ENCODE measurements at places on chromosomes 12 and 14. TPM values are rescaled to one million over a fixed set of nuclear protein-coding genes. Genes with fewer than 3 reads are reported as not detected.

DNA sequence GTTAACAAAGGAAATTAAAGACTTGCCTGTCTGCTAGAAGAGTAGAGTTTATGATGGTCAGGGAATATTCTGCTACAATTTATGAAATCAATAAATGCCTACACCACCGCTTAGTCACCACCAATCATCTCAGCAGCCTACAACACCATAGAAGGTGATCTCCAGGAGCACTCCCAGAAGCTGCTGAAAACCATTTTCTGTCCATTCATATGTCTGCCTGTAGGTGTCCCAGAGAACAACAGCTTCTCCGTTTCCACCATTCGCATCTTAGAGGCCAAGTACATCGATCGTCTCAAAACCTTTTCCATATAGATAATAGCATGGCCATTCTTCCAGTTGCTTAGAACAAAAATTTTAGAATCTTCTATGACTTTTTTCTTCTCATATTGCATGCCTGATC lies 303.4 kb downstream of the KCNC2 start:
- DNase-seq = no peak

B4GALNT3 gene
- 9.4 TPM for polyA plus RNA-seq

HOXC12 gene
- polyA plus RNA-seq = not detected

FLRT2 gene
- 95.6 TPM for polyA plus RNA-seq

- peak; percentile 25 for DNase-seq
Measured at GRCh38 chr12:101877806-101878242, 444 bp downstream of the DRAM1 start.

DNA sequence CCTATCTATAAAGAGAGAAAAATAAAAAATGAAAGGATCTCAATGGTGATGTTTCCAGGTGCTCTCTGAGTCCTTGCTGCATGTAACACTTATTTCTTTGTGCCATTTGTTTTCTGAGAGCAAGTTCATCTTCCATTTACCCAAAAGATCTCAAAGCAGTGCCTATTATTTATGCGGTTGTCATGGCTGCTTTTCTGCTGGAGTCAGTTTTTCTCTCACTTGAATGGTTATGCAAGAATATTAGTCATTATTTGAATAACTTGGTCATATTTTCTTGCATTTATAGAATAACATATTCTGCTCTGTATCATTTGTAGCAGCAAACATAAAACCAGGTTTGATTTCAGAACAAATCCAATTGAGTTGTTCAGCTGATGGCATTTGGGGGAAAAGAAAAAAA lies 141.8 kb upstream of the G2E3 start:
- no peak for DNase-seq

DNA sequence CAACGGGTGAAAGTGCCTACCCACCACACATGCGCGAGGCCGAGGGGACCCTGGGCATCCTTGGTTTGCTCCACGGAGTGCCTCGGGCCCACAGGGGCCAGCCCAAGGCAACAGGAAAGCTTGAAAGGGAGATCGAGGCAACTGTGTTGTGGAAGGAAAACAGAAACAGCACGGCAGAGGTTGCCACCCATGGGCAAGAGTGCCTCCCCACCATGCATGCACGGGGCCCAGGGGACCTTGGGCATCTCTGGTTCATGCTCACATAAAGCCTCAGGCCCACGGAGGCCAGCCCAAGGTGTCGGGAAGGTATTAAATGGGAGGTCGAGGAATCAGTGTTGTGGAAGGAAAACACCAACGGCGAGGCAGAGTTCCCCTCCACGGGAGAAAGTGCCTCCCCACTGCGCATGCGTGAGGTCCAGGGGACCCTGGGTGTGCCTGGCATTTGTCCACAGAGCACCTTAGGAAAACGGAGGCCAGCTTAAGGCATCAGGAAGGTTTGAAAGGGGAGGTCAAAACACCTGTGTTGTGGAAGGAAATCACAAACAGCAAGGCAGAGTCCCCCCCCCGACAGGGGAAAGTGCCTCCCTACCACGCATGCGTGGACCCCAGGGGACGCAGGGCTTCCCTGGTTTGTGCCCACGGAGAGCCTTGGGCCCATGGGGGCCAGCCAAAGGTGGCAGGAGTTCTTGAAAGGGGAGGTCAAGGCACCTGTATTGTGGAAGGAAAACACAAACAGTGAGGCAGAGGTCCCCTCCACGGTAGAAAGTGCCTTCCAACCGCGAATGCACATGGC lies 367.3 kb downstream of the ALG10 start:
- DNase-seq = no peak

MEG3 gene
- 6,949 TPM for polyA plus RNA-seq

TAS2R19 gene
- 0.67 TPM for polyA plus RNA-seq

GRCh38 chr12:56041552-56042429 lies at the start of gene RPS26:
Gene RPS26 (plus strand): TSS chr12:56041918. CDS start chr12:56042167, 249 bp downstream.
- peak; percentile 100 for DNase-seq

GRCh38 chr12:91818227-91819131 lies 327.2 kb downstream of the BTG1 start:
- no peak for DNase-seq

P2RX2 gene
- polyA plus RNA-seq = not detected

DNA sequence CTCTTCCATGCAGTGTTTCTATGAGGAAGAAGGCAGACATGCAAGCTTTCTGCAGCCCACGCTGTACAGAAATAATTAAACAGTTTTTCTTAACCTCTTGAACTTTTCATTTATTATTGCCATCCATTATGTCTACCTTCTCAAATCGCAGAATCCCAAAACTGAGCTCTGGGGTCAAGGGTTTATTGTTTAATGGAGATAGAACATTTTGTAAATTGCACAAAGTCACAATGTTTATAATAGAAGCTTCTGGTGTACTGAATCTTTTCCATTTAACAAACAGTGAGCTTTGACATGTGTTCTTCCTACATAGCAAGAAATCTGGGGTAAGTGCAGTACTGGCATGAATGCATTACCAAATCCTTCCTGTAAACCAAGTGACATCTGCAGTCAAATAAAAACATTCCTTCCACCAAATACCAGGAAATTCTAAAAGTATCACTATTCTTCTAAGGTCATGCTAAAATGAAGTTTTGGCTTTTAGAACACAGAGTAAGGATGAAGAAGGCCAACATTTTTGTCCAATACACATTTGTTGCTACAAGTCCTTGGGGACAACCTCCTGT lies 385.3 kb upstream of the DDHD1 start:
- no peak for DNase-seq

DNA sequence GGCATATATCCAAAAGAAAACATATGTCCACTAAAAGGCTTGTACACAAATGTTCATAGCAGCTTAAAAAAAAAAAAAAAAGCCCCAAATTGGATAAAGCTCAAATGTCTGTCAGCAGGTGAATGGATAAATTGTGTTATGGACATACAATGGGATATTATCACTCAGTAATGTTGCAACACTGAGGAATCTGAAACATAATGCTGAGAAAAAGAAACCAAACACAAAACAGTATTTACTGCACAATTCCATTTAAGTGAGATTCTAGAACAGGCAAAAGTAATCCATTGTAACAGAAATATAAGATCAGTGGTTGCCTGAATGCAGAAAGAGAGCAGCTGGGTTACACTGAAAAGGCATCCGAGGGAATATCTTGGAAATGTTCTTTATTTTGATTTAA lies 117.9 kb downstream of the SLC15A5 start:
- DNase-seq = no peak

LALBA gene
- not detected for polyA plus RNA-seq

DNA sequence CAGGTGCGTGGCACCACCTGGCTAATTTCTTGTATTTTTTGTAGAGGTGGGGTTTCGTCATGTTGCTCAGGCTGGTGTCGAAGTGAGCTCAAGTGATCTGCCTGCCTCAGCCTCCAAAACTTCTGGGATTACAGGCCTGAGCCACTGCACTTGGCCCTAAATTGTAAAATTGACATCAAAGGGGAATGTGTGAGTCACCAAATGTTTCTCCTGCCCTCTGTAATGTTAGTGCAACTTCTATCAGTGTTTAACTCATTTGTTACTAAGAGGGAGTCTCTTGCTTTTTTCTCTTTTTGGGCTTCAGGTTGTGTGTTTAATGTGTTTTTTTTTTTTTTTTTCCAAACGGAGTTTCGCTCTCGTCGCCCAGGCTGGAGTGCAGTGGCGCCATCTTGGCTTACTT lies 2.3 kb downstream of the TULP3 start:
- peak; percentile 69 for DNase-seq

DNA sequence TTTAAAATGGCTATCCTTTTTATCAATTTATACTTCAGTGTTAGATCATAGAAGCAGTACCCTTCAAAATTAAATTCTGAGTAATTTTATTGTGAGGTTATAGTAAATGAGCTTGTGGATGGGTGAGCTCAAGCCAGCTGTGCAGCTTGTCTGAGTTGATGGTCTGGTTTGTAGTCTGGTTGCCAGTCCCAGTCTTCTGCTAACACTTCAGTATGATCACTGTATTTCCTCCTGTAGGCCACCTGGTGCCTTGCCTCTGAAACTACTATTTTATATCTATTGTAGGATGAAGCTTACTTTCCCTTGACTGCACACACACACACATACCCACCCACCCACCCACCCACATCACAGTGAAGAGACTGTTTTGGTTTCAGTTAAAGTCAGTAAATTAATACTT lies 496.4 kb downstream of the PCNX1 start:
- DNase-seq = no peak

DNA sequence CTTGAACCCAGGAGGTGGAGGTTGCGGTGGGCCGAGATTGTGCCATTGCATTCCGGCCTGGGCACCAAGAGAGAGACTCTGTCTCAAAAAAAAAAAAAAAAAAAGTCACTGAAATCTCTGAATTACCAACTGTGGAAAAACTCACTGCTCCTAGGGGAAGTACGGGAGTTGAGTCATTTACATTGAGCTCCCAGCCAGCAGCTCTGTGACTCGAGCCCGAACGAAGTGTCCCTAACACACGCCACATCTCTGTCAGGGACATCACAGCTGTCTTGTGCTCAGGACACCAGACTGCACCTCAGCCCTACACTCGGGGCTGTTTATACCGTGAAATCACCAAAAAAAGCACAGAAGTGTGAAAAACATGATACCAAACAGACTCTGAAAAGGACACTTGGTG lies 21.1 kb downstream of the ATP6V0A2 start:
- DNase-seq = no peak

GRCh38 chr12:59570145-59570544 lies 25.7 kb upstream of the SLC16A7 start:
- no peak for DNase-seq

DNA sequence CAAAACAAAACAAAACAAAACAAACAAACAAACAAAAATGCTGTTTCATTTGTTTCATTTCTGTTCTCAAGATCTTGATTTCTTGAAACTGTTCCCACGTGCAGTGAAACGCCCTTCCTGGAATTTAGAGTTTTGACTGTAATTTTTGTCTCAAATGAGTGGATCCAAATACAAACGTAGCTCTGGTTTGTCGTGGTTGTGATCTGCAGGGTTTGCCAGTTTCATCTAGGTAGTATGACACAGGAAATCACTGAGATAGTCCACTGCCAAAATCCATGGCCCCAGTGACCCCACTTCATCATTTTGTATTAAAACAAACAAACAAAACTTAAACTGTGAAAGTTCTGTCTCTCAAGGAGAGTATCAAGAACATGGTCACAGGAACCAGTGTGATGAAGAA lies 838.6 kb downstream of the BCL11B start:
- DNase-seq = no peak

FBLN5 gene
- 127 TPM for polyA plus RNA-seq

DNA sequence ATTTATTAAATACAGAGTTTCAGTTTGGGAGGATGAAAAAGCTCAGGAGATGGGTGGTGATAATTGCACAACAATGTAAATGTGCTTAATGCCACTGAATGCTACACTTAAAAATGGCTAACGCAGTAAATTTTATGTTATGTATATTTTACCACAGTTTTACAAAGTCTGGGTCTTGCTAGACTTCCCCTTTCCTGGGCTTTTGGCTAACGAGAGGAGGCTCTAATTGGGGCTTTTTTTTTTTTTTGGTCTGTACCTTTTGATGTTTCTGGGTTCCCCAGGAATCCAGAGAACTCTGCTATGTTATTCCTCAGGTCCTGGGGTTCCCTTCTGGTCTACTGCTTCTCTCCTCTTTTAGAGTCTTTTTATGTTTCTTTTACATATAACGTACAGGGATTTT lies 355.5 kb downstream of the CACNA1C start:
- no peak for DNase-seq

GRCh38 chr12:50477241-50477832 lies 27.4 kb upstream of the DIP2B start:
- DNase-seq = no peak

HOTAIR gene
- polyA plus RNA-seq = 0.84 TPM

DNA sequence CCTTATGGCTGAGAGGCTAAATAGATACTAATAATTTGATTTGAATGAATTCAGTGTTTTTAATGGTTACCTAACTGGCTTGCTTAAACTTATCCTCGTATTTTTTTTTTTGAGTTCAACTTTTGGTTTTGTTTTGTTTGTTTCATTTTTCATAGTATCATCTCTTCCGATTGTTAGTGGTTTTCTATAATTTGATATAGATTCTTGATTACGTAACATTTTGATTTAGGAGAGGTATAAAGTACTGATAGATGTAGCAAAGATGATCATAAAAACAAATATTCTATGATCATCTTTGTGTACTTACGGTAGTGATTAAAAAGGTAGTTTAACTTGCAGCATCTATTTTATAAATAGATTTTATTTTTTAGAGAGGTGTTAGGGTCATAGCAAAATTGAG lies 93.0 kb downstream of the ALX1 start:
- no peak for DNase-seq

GRCh38 chr12:115507560-115507889 lies 770.0 kb downstream of the MED13L start:
- no peak for DNase-seq

DNA sequence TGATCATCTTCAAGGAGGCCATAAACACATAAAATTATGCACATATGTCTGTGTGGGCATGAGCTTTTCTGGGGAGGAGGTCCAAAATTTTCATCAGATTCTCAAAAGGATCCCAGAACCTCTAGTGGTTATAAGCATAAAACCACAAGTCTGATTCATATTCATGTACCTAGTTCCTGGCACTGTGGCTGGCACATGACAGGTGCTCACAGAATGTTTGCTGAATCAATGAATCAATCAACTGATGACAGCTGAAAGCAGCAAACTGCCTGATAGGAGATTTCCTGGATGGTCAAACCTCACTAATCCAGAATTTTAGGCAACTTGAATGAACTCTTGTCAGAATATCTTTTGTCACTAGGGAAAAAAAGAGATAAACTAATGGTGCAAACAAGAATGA lies 13.5 kb upstream of the CMKLR1 start:
- no peak for DNase-seq

SLC38A4 gene
- polyA plus RNA-seq = 5.8 TPM

CACNA1C gene
- polyA plus RNA-seq = 3.8 TPM

SMCO2 gene
- not detected for polyA plus RNA-seq

GRCh38 chr14:91272341-91273272 lies 28.1 kb upstream of the GPR68 start:
- DNase-seq = no peak

- DNase-seq = no peak
Measured at GRCh38 chr12:45834809-45835208, 105.3 kb downstream of the ARID2 start.

ERBB3 gene
- polyA plus RNA-seq = 207 TPM

DNA sequence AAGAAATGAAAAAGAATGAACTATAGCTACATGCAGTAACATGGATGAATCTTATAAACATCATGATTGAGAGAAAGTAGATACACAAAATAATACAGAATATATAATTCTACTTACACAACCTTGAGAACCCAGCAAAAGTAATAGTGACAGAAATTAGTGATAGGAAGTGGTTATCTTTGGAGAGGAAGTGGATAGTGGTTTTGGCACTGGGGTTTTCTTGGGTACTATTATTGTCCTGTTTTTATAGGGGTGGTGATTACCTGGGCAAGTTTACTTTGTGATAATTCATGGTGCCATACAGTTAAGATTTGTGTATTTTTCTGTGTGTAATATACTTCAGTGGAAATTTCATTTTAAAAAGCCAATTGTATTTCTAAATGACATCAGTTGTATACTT lies 352.7 kb downstream of the AEBP2 start:
- no peak for DNase-seq

MYF5 gene
- 27.3 TPM for polyA plus RNA-seq

Data from muscle of back (tissue), 13 donors.